ENCODE measurements at places on chromosomes 3 and 15.

DNA sequence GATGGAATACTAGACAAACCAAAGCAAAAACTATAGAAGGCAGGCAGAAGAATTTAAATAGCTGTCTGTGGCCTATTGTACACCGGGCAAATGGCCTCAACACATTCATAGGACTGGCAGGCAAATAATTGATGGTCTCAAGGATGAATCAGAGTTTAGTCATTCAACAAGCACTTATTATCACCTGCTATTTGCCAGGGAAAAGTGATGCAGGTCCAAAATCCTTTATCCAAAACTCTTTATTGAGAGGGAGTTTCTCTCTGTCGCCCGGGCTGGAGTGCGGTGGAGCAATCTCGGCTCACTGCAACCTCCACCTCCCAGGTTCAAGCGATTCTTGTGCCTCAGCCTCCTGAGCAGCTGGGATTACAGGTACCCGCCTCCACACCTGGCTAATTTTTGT, 2.3 kb downstream of the EIF2AK4 start:
- no peak for DNase-seq

DNA sequence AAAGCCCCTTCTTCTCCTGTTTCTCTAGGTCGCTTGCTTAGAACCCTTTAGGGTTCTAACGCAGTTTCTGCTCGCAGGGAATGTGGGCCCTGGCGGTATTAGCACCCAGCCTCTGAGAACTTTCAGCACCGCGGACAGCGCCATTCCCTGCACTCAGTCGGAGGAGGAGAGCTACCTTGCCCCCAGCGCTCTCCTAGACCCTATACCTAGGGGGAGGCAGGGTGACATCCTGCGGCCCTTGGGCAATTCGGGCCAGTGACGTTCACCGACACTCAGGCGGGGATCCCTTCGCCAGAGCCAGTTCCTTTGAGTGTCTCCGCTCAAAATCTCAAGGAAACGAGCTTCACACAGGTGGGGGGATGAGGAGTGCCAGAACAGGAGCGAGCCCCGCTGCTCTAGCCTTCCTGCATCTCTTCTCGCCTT, 1.3 kb downstream of the SLC7A14 start:
- peak; percentile 19 for DNase-seq

DNA sequence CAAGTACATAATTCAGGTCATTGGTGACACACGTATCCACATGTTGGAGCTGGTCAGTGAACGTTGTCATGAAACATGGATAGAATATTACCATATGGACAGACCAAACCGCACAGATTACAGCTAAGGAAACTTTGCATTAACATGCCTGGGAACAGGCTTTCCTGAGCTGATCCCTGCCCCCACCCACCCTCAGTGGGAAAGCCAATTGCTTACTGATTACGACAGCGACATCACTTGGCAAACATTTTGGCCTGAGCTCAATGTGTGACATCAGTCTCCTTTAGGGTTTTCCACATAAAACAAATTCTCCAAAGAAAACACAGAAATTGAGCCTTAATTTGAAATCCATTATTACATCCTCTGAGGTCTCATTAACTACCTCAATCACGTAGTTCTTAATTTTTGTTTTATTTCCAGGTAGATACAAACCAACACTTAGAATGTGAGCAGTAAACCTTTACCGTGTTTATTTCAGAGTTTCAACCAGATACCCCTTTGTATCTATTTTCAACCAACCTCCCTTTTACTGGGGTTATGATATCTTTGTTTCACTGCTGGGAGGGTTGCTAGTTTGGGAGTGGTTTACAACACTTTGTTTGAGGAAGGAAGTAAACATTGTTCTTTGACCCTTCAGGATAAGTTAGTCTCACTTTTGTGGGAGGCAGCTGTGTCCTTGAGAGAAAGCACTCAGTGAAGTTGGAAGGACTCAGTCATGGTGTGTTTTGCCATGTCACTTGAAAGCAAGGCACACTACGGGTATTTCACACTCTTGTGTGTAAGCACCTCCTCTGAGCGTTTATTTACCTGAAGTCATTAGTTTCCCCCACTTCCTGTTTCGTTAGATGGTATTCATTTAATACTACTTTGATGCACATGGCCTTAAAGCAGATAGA, 103.1 kb downstream of the CMSS1 start:
- DNase-seq: peak; percentile 81

DNA sequence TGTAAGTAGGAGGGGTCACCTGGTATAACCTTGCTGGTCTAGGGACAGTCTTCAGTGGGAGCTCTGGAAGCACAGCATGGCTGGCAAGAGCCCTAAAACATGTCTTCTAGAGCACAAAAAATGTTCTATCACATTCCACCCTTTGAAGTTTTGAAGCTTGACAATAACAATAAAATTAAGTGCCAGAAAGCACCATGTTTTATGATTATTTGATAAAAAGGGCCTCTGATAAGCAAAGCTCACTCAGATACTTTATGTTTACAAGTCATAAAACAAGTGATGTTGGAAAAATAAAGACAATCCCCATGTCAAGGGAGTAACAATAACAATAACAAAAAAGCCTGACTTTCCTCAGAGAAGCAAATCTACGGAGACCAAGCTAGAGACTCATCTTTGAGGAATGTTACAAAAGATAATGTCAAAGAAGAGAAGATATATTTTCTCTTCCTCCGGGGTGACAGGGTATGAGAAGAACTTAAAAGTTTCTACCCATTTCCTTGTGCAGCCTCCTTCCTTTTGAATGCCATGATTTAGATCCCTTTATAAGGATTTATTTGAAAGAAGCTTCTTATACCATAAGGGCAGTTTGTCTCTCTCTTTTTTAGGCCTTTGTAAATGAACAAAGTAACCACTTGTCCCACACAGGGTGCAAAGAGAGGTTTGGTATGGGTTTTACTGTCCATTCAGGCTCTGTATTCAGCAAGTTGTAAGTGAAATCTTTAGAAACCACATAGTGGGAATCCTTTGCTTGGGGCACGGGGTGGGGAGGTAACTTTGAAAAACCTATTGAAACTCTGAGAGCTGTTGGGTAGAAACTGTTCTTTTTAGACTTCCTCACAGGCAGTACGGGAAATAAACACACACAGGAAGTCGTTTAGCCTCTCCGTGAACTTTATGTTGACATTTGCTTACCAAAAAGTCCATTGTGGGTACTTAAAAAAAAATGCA, 109.6 kb upstream of the RBMS3 start:
- peak; percentile 68 for DNase-seq

DNA sequence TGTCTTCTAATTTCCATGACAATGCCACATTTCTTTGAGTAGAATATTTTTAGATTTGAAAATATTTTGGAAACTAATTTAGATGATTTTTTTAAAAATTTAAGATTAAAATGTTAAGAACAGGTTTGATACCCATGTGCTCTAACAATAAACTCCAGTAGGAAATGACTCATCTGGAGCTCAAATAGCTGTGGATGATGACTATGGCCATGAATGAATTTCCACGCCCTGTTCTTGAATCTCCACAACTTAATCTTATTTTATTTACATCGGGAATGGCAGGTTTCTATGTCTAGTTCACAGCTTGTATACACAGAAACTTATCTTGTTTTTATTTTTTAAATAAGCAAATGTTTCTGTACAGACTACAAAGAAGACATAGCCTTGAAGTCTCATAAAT, 726.8 kb downstream of the NAALADL2 start:
- peak; percentile 41 for DNase-seq
